ENCODE measurements at places on chromosomes 6 and 20.

DNA sequence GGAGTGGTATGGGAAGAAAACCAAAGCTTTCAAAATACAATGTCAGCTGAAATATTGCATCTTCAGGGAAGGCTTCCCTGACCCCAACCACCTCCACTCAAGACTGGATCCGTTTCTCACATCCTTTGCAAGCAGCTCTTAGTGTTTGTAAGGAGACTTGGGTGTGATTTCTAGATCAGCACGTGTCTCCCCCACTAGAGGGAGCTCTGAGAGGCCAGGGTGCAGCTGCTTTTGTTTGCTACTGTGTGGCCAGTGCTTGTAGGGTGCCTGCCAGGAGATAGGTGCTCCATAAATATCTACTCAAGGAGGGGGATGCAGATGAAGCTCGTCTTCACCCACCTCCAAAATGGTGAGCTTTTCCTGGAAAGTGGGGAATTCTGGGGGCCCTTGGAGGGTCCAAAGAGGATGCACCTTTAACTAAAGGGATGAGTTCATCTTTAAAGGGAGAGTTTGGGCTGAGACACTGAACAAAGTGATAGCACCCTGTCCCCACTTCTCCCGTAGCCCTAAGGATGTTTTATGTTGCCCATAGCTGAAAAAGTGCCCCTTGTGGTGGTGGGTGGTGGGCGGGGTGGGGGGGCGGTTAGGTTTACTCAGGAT, 52.6 kb upstream of the MAFB start:
- no peak for DNase-seq

- DNase-seq = no peak
These were observed 24.8 kb upstream of the DACT2 start for GRCh38 chr6:168344338-168344737.

GRCh38 chr6:44462335-44462734, 74.8 kb downstream of the CDC5L start:
- no peak for DNase-seq

GRCh38 chr6:32943864-32944649, 3.2 kb upstream of the HLA-DMB start:
- DNase-seq = no peak

DNA sequence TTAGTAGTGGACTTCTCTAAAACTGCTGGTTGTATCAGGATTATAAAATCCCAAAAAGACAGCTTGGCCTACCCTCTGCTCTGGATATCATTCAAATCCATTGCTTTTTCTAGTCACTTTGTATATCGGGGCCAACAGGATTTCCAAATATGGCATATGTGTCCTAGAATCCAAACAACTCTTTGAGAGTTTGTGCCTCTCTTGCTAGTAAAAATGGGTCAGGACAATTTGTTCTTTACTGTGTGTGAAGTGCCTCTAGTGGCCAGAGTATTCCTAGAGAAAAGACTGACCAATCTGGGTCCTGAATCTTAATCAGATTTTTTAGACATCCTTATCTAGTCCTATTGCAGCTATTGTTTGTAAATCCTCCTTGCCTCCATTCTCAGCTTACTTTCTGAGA, 33.5 kb upstream of the MANEA start:
- DNase-seq = no peak
